ENCODE measurements at places on chromosomes 7 and 10.

DNA sequence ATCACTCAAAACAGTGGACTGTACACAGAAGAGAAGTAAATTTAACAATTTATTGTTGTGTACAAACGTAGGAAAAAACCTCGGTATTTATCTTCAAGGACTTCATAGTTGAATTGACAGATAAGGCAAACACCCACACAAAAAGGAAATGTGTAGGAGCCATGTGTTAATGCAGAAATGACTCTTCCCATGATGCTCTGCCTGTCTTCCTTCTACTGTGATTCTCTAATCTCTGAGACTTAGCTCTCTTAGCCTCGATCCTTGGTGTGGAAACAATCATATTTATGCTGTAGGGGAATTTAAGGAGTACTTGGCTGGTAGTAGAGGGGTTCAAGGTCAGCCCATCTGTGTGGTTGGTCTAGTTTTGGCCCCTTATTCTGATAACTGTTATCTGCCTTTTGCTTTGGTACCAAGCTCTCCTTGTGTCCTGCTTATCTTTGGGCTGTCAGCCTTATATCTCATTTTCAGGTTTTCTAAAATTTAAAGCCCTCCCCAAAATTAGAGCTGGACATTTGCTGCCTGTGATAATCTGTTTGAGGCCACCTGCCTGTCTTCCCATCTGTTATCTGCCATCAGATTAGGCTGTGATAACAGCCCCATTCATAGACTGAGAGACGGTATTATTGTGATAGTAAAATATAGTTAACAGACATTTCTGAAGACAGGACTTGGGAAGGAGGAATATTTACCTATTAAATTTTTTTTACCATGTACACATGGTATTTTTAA, 81.7 kb downstream of the GPR85 start:
- DNase-seq, result no peak

GRCh38 chr7:94276027-94276426, 118.7 kb upstream of the COL1A2 start:
- DNase-seq, result no peak

- DNase-seq, result no peak
These were observed 156.2 kb upstream of the GALNT17 start for GRCh38 chr7:70975754-70976153.

- DNase-seq, result no peak
These were observed 49.2 kb upstream of the ANKRD1 start for GRCh38 chr10:90969947-90970673.

DNA sequence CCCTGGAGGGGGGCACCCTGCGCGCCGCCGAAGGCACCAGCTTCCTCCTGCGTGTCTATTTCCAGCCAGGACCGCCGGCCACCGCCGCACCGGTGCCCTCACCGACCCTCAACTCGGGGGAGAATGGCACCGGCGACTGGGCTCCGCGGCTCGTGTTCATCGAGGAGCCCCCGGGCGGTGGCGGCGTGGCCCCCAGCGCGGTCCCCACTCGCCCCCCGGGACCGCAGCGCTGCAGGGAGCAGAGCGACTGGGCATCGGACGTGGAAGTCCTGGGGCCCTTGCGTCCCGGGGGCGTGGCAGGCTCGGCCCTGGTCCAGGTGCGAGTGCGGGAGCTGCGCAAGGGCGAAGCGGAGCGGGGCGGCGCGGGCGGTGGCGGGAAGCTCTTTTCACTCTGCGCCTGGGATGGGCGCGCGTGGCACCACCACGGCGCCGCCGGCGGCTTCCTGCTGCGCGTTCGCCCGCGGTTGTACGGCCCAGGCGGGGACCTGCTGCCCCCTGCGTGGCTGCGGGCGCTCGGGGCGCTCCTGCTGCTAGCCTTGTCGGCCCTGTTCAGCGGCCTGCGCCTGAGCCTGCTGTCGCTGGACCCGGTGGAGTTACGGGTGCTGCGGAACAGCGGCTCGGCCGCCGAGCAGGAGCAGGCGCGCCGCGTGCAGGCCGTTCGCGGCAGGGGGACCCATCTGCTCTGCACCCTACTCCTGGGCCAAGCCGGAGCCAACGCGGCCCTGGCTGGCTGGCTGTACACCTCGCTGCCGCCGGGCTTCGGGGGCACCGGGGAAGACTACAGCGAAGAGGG, 594 bp downstream of the CNNM1 start:
- no peak for DNase-seq

GRCh38 chr7:157139111-157139809, 534 bp downstream of the UBE3C start:
- DNase-seq, result peak; percentile 34

DNA sequence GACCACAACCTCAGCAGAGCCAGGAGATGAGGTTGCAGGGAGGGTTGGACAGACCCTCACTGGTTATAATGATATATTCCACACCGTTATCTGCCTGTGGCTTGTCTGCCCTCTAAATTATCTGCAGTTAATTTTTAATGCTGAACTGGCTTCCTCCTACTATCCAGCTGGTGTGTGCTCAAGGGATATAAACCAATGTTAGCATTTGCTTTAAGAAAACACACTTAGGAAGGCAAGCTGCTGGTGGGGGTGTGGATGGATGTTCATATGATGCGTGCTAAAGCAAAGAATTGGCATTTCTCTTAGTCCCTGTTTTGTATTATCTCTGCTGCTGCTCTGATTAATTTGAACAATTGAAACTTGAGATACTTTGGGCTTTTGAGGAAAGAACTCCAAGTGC, 132.2 kb upstream of the NPVF start:
- DNase-seq, result no peak

GRCh38 chr7:159119851-159120539, 24.7 kb downstream of the VIPR2 start:
- DNase-seq, result no peak

GRCh38 chr7:751826-752225, 24.7 kb upstream of the PRKAR1B start:
- DNase-seq, result no peak

DNA sequence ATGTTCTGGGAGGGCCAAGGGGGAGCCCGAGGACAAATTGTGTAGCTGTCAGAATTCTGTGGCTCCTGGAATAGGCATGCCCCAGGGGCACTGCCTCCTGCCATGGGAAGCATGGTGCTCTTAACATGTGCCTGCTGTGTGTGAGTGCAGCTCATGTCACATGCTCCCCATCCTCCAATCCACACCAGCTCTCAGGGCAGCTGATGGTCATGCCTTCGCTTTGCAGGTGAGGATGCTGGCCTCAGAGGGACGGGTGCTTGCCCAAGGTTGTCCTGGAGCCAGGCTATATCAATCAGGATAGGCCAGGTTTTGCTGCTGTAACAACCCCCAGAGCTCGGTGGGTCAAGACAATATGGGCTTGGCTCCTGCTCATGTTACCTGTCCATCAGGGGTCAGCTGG, 303.4 kb downstream of the RPS24 start:
- DNase-seq, result no peak

- DNase-seq, result no peak
These were observed 64.0 kb upstream of the FERD3L start for GRCh38 chr7:19209166-19209696.

DNA sequence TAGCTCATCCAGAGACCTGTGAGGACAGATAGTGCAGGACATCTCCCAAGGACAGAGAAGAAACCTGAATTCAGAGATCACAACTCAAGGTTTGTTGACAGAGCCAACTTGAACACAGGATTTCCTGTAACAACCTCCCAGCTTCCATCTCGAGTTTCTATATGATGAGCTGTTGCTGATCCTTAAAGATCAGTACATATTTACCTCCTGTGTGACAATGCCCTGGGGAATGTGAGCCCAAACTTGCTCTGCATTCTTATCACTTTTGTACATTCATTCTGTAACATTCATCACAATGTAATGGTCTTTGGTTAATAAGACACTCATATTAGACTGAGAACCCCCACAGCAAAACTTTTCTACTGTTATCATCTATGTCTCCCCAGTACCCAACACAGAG, 468.6 kb downstream of the XPNPEP1 start:
- no peak for DNase-seq

- no peak for DNase-seq
These were observed 77.6 kb upstream of the A1CF start for GRCh38 chr10:50963063-50963462.

DNA sequence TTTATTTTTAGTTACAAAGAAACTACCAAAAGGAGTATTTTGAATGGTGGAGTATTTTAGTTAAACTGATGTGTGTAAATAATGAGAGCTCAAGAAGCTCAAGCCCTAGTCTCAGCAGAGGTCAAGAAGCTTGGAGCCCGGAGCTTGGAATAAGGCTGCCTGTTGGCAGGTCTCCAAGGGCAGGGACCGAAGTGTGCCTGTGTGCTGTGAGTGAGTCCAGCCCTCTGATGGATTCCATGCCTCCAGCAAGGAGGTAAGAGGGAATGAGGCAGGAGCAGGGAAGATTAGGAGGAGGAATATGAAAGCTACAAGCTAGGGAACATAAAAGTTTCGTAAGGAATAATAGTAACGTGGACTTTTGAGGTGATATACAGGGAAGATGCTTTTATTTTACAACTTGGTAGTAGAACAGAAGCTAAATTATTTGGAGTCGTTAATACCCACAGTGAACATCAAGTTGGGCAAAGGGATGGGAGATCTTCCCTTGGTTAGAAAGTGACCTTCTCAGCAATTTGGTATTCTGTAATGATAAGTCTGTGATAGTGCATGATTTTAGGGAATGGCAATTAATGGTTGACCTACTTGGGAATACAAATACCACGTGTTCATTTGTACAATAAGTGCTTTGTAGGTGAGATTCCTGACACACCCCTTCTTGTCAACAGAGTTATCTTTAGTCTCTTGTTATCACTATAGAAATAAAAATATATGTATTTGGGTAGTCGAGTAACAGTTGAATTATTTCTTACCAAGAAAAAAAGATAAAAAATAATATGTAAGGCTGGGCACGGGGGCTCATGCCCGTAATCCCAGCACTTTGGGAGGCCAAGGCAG, 4.6 kb downstream of the SEC23IP start:
- DNase-seq, result no peak

- no peak for DNase-seq
These were observed 42.8 kb downstream of the FBXL13 start for GRCh38 chr7:103031781-103032180.

- DNase-seq, result no peak
These were observed 3.2 kb upstream of the EGR2 start for GRCh38 chr10:62819141-62819920.

GRCh38 chr7:117227091-117227490, 95.8 kb downstream of the WNT2 start:
- DNase-seq, result no peak

- no peak for DNase-seq
These were observed 193.7 kb downstream of the RNLS start for GRCh38 chr10:88389456-88389855.

GRCh38 chr7:66256281-66256680, 51.1 kb downstream of the TPST1 start:
- no peak for DNase-seq

DNA sequence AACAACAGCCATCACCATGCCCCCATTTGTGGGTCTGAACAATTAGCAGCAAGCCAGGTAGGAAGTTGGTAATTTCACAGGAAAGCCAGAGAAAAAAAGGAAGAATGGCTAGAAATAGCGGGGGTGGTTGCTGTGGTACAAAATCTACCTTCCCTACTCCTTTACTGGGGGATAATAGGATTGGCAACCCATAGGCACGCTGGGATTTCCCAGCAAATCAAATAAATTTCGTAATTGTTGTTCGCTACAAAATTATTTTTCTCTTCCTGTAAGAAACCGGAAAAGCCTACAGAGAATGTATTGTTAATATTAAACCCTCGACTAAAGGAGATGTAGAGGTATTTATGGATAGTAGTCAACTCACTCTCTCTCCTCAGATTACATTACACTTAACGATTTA, 123.9 kb downstream of the DOCK4 start:
- no peak for DNase-seq

- no peak for DNase-seq
These were observed 207.6 kb downstream of the AHR start for GRCh38 chr7:17506095-17506494.

- DNase-seq, result no peak
These were observed 211.4 kb downstream of the SEC23IP start for GRCh38 chr10:120103738-120104560.

DNA sequence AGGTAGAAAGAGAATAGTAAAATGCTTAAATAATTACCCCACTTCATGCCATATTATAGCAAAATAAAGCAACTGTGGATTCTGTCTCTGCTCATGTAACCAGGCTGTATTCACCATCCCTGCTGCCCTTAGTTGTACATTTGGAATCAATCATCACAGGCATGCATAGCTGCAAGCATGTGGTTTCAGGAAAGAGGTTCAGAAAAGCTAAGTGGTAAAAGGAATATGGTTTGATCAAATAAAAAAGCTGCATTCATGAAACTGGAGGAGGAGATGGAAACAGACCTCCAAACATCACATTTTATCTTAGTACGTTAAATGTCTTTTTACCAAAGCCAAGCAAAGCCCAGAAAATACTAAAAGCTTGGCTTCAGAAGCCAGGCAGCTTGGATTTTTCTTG, 81.3 kb downstream of the ADAM22 start:
- DNase-seq, result no peak

GRCh38 chr7:30557245-30557644, 37.4 kb upstream of the GARS1 start:
- no peak for DNase-seq

DNA sequence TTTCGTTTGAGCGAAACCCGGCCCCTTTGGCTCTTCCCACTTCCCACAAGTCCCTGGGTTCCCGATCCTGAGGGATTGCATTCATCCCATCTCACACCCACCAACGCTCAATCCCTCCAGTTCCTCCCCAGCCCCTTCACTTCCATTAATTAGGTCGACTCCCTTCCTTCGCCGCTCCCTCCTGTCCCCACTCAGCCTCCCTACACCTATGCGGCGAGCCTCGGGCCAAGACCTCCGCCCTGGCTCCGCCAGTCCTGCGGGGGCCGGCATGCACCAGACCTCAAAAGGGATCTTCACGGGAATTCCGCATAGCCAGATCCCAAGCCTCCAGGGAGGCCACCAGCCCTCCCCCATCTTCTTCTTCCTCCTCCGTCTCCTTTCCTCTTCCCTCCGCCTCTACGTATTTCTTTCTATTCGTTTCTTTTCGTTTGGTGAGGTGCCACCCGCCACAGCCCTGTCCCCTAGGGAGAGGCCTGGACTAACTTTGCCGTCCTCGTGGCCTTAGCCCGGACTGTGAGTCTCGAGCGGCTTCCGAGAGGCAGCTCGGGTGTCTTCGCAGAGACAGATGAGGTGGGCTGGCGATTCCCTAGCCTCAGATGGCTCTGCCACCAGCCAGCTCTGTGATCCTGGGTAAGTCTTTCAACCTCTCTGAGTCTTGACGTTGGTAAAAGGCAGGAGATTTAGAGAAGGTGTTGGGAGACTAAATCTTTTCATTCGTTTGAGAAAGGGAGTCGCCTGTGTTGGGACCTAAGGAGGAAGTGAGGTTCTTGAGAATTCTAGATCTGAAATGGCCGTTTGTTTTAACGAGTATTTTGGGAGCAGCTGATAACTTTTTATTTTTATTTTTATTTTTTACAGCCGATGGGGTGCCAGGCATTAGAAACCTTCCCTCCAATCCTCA, 8.1 kb upstream of the LBX1 start:
- DNase-seq, result no peak
